ENCODE measurements at places on chromosomes 3 and 15. TPM values are rescaled to one million over a fixed set of nuclear protein-coding genes. Genes with fewer than 3 reads are reported as not detected.

DNA sequence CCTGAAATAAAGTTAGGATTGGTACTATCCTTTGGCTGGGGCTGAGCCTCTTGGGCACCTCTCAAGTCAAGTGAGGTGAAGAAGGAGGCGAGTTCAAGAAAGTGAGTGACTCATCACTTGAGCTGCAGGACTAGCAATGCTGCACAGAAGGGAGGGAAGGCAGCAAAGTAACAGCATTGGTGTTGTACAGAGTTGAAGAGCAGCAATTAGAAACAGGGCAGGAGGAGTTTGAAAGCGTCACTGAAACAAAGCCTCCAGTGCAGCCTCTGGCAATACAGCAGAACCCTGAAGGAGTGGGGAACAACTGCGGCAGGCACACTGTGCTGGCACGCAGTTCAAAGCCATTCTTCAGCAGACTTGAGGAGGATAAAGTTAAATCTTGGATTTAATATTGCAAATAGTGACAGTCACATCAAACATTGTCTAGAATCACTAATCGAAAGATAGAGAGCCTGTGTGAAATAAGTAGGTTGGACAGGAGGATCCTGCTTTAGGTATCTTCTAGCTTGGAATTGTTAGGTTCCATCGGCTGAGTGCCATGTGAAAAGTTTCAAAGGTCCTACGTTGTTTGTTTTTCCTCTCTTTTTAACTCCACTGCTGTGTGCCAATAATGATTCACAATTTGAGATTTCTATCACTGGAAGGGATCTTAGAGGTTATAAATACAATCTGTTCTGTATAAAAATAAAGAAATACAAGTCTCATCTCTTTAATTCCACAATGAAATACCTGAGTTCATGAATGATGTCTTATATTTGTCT is 479.8 kb downstream of the NAALADL2 start:
- H3K4me3 ChIP-seq: no peak overlapping the region
- no peak for DNase-seq
- H3K27ac ChIP-seq: no peak overlapping the region
- no peaks in the 10 kb centered on the region for H3K36me3 ChIP-seq
- no peaks in the 10 kb centered on the region for H3K4me1 ChIP-seq
- H3K27me3 ChIP-seq: no peaks in the 10 kb centered on the region

DNA sequence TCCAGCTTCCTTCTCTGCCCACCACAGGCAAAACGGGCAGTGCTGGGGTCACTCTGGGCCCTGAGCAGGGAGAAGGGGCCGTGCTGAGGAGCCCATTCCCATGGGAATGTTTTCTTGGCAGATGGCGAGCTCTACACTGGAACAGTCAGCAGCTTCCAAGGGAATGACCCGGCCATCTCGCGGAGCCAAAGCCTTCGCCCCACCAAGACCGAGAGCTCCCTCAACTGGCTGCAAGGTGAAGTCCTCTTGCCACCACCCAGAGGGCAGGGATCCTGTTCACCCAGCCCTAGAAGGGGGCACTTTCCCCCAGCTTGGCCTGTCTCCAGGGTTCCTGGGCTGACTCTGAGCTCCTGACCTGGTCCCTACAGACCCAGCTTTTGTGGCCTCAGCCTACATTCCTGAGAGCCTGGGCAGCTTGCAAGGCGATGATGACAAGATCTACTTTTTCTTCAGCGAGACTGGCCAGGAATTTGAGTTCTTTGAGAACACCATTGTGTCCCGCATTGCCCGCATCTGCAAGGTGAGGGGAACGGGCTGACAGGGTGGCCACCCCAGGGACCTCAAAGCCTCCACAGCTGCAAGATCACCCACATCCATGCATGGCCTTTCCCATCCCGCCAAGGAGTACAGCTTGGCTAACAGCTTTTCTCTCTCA is 12.4 kb downstream of the CIB1 start:
- no peak overlapping the region for H3K27ac ChIP-seq
- no peak overlapping the region for H3K4me3 ChIP-seq
- H3K36me3 ChIP-seq: no peaks in the 10 kb centered on the region
- H3K27me3 ChIP-seq: no peaks in the 10 kb centered on the region

The ROBO2 gene
- not detected for polyA plus RNA-seq

The IMPG2 gene
- not detected for polyA plus RNA-seq

The TUBGCP4 gene
- polyA plus RNA-seq: 7.7 TPM
